Fibroblast of gingiva (primary cell): ENCODE measurements at places on chromosomes 1 and 21.

GRCh38 chr1:205248793-205249601 is 21.3 kb downstream of the TMCC2 start:
- no peak for DNase-seq

- DNase-seq = no peak
These were observed 202.4 kb upstream of the L1TD1 start for GRCh38 chr1:61992257-61992656.

- no peak for DNase-seq
These were observed 18.5 kb downstream of the SERTAD4 start for GRCh38 chr1:210250998-210251679.

- DNase-seq = no peak
These were observed 27.2 kb upstream of the BCL10 start for GRCh38 chr1:85303440-85304162.

- peak; percentile 38 for DNase-seq
These were observed 5.2 kb downstream of the ZDHHC18 start for GRCh38 chr1:26831546-26832248.

- no peak for DNase-seq
These were observed 1.5 kb downstream of the RGS18 start for GRCh38 chr1:192159781-192160180.

GRCh38 chr1:9321480-9321849 is 28.8 kb downstream of the SPSB1 start:
- peak; percentile 60 for DNase-seq

- DNase-seq = no peak
These were observed 37.0 kb upstream of the MPC2 start for GRCh38 chr1:167973832-167974231.

DNA sequence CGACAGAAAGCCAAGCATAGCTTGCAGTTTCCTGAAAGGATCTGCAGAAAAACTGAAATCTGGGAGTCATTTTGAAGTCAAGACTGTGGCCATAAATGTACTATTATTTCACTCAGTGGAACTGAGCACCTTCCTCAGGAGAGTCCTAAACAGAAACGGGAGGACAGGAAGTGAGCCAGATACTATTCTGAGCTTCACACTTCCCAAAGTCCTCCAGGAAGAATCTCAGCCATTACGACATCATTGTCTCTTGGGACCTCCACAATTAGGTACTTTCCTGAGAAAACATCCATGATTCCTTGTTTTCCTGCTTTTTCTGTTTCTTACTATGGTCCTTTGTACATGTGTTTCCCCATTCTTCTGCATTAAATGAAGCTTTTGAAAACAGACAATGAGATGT is 299.2 kb upstream of the USP25 start:
- peak; percentile 6 for DNase-seq

DNA sequence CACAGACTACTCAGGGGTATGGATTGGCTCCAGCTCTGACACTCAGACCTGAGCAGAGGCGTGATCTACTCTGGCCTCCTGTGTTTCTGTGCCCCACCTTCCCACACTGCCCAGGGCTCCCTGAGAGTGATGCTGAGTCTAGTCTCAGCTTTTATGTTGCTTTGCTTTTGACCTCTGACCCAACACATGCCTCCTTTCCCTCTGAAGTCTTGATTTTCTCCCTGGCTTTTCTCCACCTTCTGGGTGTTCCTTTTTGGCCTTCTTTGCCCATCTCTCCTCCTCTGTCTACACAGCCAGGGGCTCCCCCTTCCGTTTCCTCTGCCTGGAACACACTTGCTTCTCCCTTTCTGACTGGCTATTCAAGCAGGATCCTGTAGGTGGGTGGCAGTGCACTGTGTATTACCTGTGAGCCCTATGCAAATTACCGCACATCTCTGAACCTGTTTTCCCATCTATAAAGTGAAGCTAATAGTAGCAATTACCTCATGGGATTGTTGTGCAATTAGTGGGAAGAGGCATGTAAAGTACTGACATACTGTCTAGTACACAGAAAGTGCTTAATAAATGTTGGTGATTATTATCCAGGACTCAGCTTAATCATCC is 13.7 kb upstream of the MEX3A start:
- no peak for DNase-seq

DNA sequence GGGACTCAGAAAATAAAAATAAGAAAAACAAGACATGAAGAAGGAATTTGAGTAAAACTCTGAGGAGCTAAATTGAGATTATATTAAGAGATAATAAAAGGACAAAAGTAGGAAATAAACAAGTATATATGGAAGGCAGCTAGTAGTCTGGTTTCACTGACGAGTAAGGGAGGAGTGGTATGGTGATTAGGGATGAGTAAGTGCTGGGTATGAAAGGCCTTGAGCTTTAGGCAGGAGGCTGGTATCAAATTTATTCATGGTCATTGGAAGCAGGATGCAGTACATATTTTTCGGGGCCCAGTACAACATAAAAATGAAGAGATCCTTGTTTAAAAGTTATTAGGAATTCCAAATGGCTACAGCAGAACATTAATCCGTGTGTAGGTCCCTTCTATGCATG is 789.7 kb upstream of the PRMT6 start:
- no peak for DNase-seq

GRCh38 chr1:226738421-226738994 is 574 bp downstream of the ITPKB start:
- DNase-seq = peak; percentile 11

GRCh38 chr1:10522322-10522860 is 47.6 kb downstream of the PEX14 start:
- no peak for DNase-seq

DNA sequence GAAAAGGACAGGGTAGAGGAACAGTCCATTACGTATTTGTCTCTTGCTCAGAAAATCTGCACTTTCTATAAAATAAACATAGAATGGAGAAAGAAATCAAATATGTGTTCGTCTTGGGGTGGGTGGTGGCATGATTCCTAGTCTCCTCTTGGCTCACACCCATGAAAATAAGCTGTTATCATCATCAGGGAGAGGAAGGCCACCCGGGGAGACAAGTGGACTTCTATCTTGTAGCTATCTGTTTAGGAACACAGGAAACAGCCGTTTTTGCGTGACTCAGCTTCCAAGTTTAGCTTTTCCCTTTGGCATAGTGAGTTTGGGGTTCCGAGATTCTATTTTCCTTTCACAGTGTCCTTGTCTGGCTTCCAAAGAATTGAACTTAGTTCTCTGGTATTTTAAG is 622.3 kb downstream of the PTPRU start:
- DNase-seq = no peak

GRCh38 chr1:30409476-30410152 is 313.8 kb downstream of the MATN1 start:
- DNase-seq = no peak

DNA sequence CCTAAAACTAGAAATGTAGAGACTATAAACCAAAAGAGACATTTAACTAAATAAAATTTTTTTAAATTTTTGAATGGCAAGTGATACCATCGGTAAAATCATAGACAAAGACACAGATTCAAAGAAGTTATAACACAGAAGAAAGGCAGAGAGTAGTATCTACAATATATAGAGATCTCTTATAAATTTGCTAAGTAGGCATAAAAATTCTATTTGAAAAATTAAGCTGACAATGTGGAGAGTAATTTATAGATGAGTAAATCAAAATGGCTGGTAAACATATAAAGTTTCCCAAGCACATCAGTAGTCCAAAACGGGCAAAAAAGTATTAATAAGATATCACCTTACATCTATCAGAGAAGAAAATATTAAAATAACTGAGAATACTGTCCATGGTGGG is 1061.0 kb downstream of the ADGRL2 start:
- DNase-seq = no peak

- no peak for DNase-seq
These were observed 1.7 kb downstream of the ATP1B1 start for GRCh38 chr1:169108223-169108622.

GRCh38 chr1:154786804-154787570 is 83.1 kb downstream of the KCNN3 start:
- no peak for DNase-seq

DNA sequence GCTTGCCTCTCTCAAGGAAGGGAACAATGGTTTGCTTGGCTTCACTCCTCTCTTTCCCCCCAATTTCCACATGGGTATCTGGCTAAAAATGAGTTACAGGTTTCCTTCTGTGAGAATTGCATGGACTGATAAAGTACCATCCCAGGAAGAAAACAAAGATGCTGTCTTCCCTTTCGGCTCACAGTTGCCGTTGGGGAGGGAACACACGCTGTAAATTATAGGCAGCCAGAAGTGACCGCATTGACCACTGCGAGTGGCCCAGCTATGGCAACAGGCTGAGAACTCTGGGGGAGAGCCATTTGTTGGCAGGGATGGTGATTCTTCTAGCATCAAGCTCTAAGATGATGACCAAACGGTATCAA is 2.9 kb downstream of the RUNX1 start:
- DNase-seq = no peak

DNA sequence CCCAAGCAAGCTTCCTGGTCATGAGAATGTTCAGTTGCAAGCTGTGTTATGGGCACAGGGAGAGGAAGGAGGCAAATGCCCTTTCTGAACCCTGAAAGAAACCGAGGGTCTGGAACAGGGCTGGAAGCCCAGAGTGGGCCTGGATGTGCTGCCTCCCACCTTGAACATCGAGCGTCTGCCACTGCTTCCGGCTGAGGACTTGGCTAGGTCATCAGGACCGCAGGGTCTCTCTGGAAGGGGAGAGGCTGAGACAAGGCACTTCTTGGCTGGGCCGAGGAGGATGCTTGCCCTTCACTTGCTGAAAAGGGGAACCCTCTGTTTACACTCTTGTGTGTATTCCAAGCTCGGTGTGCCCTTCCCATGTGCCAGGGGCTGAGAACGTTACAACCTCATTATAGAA is 168.0 kb upstream of the C1orf174 start:
- no peak for DNase-seq

GRCh38 chr1:218456444-218456843 is 111.3 kb downstream of the TGFB2 start:
- DNase-seq = no peak

DNA sequence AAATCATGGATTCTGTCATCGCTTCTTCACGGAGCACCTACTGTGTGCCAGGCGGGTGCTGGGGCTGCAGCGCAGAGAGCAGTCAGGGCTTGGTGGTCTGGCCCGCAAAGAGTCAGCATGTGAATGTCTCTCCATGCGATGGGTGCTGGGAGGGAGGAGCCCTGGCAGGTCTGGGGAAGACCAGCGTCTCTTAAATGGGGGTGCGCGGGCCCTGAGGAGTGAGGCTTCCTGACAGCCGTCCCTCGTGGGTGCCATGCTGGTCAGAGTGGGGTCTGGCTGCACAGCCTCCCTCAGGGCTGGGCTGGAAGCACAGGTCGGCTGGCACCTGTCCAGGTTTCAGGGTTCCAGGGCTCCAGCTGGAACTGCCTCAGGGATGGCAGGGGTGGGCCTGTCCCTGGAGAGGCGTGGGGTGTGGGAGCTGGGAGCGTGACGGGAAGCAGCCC is 18.5 kb downstream of the TP73 start:
- no peak for DNase-seq

- no peak for DNase-seq
These were observed 33.3 kb downstream of the GNPAT start for GRCh38 chr1:231274119-231274825.

DNA sequence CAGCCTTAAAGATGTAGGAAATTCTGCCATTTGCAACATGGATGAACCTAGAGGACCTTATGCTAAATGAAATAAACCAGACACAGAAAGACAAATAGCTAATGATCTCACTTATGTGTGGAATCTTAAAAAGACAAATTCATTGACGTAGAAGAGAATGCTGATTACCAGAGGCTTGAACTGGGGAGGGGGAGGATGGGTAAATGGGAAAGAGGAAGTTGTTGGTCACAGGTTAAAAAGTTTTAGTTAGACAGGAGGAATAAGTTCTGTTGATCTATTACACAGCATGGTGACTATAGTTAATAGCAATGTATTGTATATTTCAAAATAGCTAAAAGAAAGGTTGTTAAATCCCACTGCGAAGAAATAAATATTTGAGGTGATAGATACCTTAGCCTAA is 62.8 kb downstream of the PKN2 start:
- DNase-seq = no peak
